ENCODE measurements at places on chromosomes 4 and X.

- no peak for DNase-seq
These were observed 72.1 kb downstream of the CPE start for GRCh38 chr4:165450871-165451270.

DNA sequence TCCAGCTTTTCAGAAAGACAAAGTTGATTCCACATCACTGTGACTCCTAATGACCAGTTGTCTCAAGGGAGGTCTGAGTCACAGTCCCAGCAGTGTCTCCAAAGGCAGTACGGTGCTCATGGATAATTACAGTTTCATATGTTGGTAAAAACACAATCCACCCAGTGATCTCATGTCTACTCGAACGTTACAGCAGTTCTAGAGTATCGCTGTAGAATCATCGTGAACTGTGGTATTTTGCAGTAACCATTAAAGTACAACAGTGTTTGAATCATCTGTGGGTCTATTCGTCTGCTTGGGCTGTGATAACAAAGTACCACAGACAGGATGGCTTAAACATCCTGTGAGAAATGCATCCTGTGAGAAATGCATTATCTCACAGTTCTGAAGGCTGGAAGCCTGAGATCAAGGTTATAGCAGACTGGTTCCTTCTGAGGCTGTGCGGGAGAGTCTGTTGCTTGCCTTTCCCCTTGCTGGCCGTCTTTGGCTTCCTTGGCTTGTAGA, 121.1 kb upstream of the SORBS2 start:
- no peak for DNase-seq

- no peak for DNase-seq
These were observed 107.3 kb downstream of the DTHD1 start for GRCh38 chr4:36388710-36389109.

DNA sequence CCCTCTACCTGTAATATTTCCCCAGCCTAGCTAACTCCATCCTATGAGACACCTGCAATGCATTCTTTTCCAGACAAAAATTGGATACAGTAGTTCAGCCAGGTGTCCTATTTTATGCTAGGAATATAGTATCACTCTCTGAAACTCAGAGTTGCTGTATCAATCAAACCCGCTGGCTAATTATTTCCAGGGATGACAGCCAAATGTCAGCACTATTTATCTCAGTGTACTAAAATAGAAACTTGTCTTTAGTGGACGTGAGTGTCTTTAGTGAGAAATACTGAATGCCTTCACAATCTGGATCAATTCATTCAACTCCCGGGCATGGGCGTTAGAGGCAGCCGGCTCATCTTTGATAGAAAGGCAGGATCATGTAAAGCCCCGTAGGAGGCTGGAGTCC, 196.2 kb downstream of the RBM46 start:
- DNase-seq: no peak

DNA sequence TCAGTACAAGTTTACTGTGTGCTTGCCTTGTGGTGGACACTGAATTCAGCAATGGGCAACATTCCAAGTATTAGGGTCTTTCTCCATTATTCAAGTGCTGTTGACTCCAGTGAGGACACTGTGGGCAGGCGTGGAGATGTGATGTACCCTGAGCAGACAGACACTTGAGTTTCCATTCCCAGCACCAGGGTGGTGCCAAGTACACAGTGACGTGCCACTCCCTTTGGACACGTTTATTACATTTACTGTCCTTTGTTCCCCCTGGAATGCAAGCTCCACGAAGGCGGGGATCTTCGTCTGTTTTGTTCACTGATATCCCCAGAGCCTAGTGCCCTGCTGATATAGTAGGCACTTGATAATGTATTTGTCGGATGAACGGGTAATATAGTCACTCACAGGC, 130.6 kb upstream of the STX18 start:
- no peak for DNase-seq

- no peak for DNase-seq
These were observed 4.0 kb upstream of the HSPA4L start for GRCh38 chr4:127778102-127778501.

DNA sequence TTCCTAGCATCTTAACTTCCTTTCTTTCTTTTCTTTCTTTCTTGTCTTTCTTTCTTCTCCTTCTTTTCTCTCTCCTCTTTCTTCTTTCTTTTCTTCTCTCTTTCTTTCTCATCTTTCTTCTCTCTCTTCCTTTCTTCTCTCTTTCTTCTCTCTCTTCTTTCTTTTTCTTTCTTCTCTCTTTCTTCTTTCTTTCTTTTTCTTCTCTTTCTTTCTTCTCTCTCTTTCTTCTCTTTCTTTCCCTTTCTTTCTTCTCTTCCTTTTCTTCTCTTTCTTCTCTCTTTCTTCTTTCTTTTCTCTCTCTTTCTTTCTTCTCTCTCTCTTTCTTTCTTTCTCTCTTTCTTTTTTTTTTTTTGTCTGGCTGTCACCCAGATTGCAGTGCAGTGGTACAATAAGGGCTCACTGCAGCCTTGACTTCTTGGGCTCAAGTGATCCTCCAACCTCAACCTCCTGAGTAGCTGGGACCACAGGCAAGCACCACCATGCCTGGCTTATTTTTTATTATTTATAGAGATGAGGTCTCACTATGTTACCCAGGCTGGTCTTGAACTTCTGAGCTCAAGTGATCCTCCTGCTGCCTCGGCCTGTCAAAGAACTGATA, 17.5 kb downstream of the NMU start:
- no peak for DNase-seq

- no peak for DNase-seq
These were observed 601 bp upstream of the FGFBP2 start for GRCh38 chr4:15963576-15963975.

GRCh38 chrX:15816886-15817285, 26.6 kb downstream of the ZRSR2 start:
- no peak for DNase-seq

DNA sequence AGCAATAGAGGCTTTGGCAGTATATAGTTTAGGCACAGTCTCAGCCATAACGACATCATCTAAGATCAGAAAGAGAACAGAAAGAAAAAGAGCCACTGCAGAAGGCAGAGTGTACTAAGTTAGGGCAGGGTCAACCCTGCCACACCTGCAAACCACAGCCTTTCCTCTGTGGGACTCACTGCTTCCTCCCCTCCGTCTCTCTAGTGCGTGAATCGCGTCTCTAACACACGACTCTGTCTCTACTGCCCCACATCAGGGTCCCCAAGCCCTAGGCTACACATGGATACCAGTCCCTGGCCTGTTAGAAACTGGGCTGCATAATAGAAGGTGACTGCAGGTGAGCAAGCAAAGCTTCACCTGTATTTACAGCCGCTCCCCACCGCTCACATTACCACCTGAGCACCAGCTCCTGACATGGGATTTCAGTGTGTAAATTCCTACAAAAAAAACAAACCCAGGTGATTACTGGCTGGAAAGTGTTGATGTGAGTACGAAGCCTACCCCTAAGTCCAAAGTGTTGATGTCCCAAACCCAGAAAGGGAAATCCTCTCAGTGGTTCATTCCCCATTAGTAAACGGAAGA, 128.9 kb downstream of the PRKX start:
- no peak for DNase-seq
